ENCODE measurements at places on chromosomes 11 and 22. TPM values are rescaled to one million over a fixed set of nuclear protein-coding genes. Genes with fewer than 3 reads are reported as not detected.

DNA sequence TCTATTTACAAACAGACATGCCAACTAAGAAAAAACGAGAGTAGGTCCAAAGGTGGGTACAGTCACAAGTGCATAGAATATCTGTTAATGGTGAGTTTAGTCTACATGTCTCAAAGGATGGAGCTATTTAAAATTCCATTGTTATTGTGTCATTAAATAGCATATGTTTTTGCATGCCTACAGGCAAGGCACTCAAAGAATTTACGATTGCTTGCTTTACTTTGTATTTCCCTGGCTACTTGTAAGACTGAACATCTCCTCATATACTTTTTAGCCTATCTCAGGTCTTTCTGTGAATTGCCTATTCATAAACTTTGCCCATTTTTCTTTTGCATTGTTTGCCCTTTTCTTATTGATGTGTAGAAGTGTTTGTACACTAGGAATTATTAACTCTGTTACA lies 39.7 kb downstream of the DEUP1 start:
- peaks cover 11% of the 10 kb centered on the region for H3K4me1 ChIP-seq
- H3K27me3 ChIP-seq, result no peaks in the 10 kb centered on the region
- no peaks in the 10 kb centered on the region for H3K36me3 ChIP-seq
- no peak overlapping the region for H3K27ac ChIP-seq

GRCh38 chr11:80586464-80586863 lies 1145.6 kb upstream of the TENM4 start:
- peaks cover 4% of the 10 kb centered on the region for H3K4me1 ChIP-seq
- no peak for DNase-seq
- no peak overlapping the region for H3K27ac ChIP-seq
- no peaks in the 10 kb centered on the region for H3K27me3 ChIP-seq
- H3K36me3 ChIP-seq, result no peaks in the 10 kb centered on the region

DNA sequence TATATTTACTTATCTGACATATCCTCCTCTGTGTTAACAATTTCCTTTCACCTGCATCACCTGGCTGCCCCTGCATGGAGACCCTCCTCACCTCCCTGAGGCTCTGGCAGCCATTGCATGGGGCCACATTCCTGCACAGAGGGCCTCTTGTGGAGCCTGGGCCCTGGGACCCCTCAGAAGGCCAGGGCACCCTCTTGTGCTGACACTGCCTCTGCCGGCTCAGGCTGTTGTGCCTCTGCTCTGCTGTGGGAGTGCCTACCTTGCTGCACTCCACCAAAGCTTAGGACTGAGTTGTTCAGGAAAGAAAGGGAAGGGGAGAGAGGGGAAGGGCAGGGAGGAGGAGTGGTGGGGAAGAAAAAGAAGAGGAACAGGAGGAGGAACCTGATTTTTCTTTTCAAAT lies 194.5 kb downstream of the ADAMTS15 start:
- no peak for DNase-seq
- no peaks in the 10 kb centered on the region for H3K36me3 ChIP-seq
- no peaks in the 10 kb centered on the region for H3K27me3 ChIP-seq

GRCh38 chr11:36030731-36031281 lies 86.9 kb downstream of the LDLRAD3 start:
- H3K27ac ChIP-seq, result 0 out of 2 replicates have a peak overlapping the region, but pooled peaks have one; percentile 23
- H3K36me3 ChIP-seq, result no peaks in the 10 kb centered on the region
- no peak overlapping the region for H3K4me3 ChIP-seq
- peaks cover 16% of the 10 kb centered on the region for H3K4me1 ChIP-seq
- no peak for DNase-seq
- no peaks in the 10 kb centered on the region for H3K27me3 ChIP-seq

GRCh38 chr11:57316017-57316416 lies 8.7 kb downstream of the TNKS1BP1 start:
- no peak for DNase-seq
- no peaks in the 10 kb centered on the region for H3K27me3 ChIP-seq
- no peak overlapping the region for H3K27ac ChIP-seq
- H3K4me1 ChIP-seq, result peaks cover 25% of the 10 kb centered on the region
- H3K36me3 ChIP-seq, result peaks cover 31% of the 10 kb centered on the region
- no peak overlapping the region for H3K4me3 ChIP-seq

GRCh38 chr11:120056301-120057027 lies 81.4 kb downstream of the TRIM29 start:
- H3K36me3 ChIP-seq, result no peaks in the 10 kb centered on the region
- DNase-seq, result no peak
- H3K4me3 ChIP-seq, result no peak overlapping the region
- H3K4me1 ChIP-seq, result peaks cover 47% of the 10 kb centered on the region

- no peaks in the 10 kb centered on the region for H3K4me1 ChIP-seq
- H3K27me3 ChIP-seq, result no peaks in the 10 kb centered on the region
- no peaks in the 10 kb centered on the region for H3K36me3 ChIP-seq
- DNase-seq, result no peak
- H3K4me3 ChIP-seq, result no peak overlapping the region
These were observed 1.8 kb downstream of the VSIG10L2 start for GRCh38 chr11:125947419-125948277.

GRCh38 chr11:130340671-130341319 lies 26.1 kb upstream of the ZBTB44 start:
- no peak overlapping the region for H3K27ac ChIP-seq
- H3K4me1 ChIP-seq, result no peaks in the 10 kb centered on the region
- H3K27me3 ChIP-seq, result no peaks in the 10 kb centered on the region
- H3K36me3 ChIP-seq, result no peaks in the 10 kb centered on the region
- no peak overlapping the region for H3K4me3 ChIP-seq

GRCh38 chr11:133576351-133576750 lies 44.0 kb upstream of the OPCML start:
- H3K4me1 ChIP-seq, result peaks cover 10% of the 10 kb centered on the region
- H3K36me3 ChIP-seq, result no peaks in the 10 kb centered on the region
- DNase-seq, result peak; percentile 89
- H3K27me3 ChIP-seq, result no peaks in the 10 kb centered on the region
- H3K27ac ChIP-seq, result no peak overlapping the region

GRCh38 chr11:42170601-42171000 lies 711.1 kb upstream of the LRRC4C start:
- H3K27ac ChIP-seq, result no peak overlapping the region
- no peaks in the 10 kb centered on the region for H3K36me3 ChIP-seq
- H3K4me1 ChIP-seq, result no peaks in the 10 kb centered on the region
- H3K4me3 ChIP-seq, result no peak overlapping the region

GRCh38 chr22:47995718-47996117 lies 1233.3 kb downstream of the TBC1D22A start:
- no peak overlapping the region for H3K27ac ChIP-seq
- DNase-seq, result no peak
- H3K4me1 ChIP-seq, result no peaks in the 10 kb centered on the region
- no peaks in the 10 kb centered on the region for H3K27me3 ChIP-seq
- no peaks in the 10 kb centered on the region for H3K36me3 ChIP-seq

DNA sequence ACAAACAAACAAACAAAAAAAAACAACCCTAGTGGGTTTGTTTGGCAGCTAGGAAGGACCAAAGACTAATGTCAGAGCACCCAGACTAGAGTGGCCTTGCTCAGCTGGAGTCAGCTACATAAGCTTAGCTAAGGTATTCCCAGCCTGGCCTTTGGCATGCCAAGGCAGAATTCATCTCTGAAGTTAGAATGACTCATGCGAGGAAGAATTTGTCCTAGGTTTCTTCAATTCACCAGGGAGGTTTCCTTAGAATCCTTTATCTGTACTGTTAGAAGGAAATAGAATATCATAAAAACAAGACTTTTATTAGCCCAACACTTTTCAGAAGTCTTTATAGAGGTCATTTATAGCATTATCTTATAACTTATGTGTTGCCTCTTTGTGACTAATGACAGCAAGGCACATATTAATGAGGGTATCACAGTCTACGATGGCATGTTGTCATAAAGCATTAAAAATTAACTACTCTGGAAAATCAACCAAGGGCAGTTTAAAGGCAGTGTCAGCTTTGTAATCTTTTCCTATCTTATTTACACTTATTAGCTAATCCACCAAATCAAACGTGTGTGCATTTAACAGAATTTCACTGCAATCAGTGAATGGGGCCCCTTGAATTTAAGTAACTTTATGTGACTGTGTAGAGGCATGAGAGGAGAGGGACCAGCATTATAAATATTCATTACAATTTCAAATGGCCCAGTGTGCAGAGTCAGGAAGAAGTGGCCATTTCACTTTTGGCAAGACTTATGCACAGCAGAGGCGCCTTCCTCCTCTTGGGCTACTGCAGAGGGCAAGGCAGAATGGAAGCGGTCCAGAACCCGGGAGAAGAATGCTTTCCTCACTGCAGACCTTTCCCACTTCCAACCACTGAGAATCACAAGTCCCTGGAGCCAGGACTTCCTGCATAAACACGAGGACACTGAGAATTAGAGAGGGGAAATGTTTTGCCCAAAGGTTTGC lies 36.3 kb downstream of the SLC5A1 start:
- H3K36me3 ChIP-seq, result no peaks in the 10 kb centered on the region
- H3K27me3 ChIP-seq, result no peaks in the 10 kb centered on the region
- DNase-seq, result peak; percentile 67
- H3K4me3 ChIP-seq, result no peak overlapping the region
- H3K4me1 ChIP-seq, result no peaks in the 10 kb centered on the region

GRCh38 chr22:46139895-46140350 lies 10.4 kb upstream of the PPARA start:
- H3K4me3 ChIP-seq, result no peak overlapping the region
- no peak overlapping the region for H3K27ac ChIP-seq
- DNase-seq, result no peak
- H3K36me3 ChIP-seq, result no peaks in the 10 kb centered on the region
- no peaks in the 10 kb centered on the region for H3K4me1 ChIP-seq

- H3K36me3 ChIP-seq, result no peaks in the 10 kb centered on the region
- no peak overlapping the region for H3K27ac ChIP-seq
- peaks cover 7% of the 10 kb centered on the region for H3K4me1 ChIP-seq
- no peaks in the 10 kb centered on the region for H3K27me3 ChIP-seq
These were observed 37.1 kb downstream of the SHISAL1 start for GRCh38 chr22:44275631-44275995.

GRCh38 chr22:37455896-37456295 lies 28.6 kb upstream of the ELFN2 start:
- no peaks in the 10 kb centered on the region for H3K27me3 ChIP-seq
- H3K4me3 ChIP-seq, result no peak overlapping the region
- no peaks in the 10 kb centered on the region for H3K4me1 ChIP-seq
- no peak for DNase-seq

DNA sequence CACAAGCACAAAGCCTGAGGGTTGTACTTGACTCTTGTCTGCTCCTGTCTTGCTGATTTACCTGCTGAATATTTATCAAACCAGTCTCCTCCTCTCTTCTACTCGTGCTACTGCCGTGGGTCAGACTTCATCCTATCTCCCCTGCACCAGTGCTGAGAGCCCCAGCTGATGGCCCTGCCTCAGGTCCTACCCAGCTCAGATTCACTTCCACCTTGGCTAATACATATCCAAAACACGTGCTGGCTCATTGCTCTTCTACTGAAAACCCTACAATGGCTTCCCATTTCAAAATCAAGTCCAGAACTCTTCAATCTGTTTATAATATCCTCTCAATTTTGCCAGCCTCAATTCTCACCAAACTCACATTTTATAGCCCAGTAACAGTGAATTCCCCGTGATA lies 48.3 kb downstream of the RAB30 start:
- H3K4me3 ChIP-seq, result no peak overlapping the region
- H3K4me1 ChIP-seq, result peaks cover 24% of the 10 kb centered on the region
- DNase-seq, result no peak
- H3K27me3 ChIP-seq, result no peaks in the 10 kb centered on the region

DNA sequence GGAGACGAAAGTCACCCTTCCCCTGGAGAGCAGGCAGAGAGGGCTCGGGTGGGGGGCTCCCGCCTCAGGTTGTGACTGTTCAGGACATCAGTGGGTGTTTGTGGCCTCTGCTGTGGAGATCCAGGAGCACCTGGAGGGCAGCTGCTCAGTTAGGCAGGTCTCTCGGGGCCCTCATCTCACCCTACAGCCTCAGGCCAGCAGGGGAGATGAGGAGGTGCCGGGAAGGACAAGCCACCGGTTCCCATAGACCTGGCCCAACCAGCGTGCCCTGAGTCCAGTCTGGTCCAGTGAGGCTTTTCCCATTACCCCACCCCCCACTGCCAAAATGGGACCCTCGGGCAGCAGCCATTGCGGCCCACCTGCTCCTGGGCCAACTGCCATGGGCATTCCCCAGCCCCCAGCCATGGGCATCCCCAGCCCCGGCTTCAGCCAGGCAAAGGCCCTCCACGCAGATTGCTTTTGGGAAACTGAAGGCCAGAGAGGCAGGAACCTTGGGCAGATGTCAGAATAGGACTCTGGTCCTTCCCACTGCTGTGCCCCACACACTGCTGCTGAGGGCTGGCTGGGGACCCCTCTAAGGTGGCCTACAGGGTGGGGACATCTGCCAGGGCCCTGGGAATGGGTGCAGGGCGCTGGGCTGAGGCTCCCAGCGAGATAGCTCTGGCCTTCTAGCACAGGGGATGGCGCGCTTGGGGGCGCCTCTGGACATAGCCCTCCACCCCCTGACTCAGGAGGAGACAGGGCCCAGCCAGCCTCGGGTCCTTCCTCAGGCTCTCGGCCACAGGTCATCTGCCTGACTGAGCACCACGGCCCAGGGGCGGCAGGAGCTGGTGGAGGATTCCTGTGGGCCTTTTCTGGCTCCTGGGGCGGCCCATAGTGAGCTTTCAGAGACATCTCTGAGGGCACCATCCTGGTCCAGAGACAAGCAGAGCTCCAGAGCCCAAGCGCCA lies 4.8 kb downstream of the PIM3 start:
- no peak overlapping the region for H3K27ac ChIP-seq
- no peak overlapping the region for H3K4me3 ChIP-seq
- DNase-seq, result no peak
- peaks cover 13% of the 10 kb centered on the region for H3K27me3 ChIP-seq
- H3K4me1 ChIP-seq, result no peaks in the 10 kb centered on the region

- peak overlapping the region; percentile 9 for H3K4me3 ChIP-seq
- H3K4me1 ChIP-seq, result peaks cover 23% of the 10 kb centered on the region
- peak; percentile 61 for DNase-seq
- H3K36me3 ChIP-seq, result no peaks in the 10 kb centered on the region
- peak overlapping the region; percentile 15 for H3K27ac ChIP-seq
These were observed 72.0 kb downstream of the RPUSD4 start for GRCh38 chr11:126139111-126140091.

DNA sequence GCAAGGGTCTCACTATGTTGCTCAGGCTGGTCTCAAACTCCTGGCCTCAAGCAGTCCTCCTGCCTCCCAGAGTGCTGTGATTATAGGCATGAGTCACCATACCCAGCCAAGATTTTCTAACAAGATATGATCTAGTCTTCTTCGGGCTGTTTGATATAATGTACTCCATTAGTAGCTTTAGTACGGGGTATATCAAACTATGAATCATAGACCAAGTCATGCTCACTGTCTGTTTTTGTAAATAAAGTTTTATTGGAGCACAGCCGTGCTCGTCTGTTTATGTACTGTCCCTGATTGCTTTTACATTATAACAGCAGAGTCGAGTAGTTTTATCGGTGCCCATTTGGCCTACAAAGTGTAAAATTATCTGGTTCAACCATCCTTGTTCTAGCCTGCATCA lies 43.9 kb upstream of the GRIK4 start:
- H3K4me1 ChIP-seq, result no peaks in the 10 kb centered on the region
- H3K4me3 ChIP-seq, result no peak overlapping the region
- H3K27ac ChIP-seq, result no peak overlapping the region
- no peaks in the 10 kb centered on the region for H3K27me3 ChIP-seq
- DNase-seq, result no peak

GRCh38 chr22:35961480-35962295 lies 66.9 kb downstream of the RBFOX2 start:
- peak overlapping the region; percentile 45 for H3K4me3 ChIP-seq
- H3K27ac ChIP-seq, result peak overlapping the region; percentile 97
- H3K4me1 ChIP-seq, result peaks cover 44% of the 10 kb centered on the region
- no peaks in the 10 kb centered on the region for H3K36me3 ChIP-seq
- no peaks in the 10 kb centered on the region for H3K27me3 ChIP-seq

The BBOX1 gene
- total RNA-seq, result not detected

The C11orf65 gene
- 0.21 TPM for total RNA-seq

The RFPL1 gene
- total RNA-seq, result not detected

The TMX2 gene
- total RNA-seq, result 61.1 TPM

The TBX10 gene
- total RNA-seq, result not detected

The PEX26 gene
- total RNA-seq, result 48.9 TPM

Measured in GM23338 (cell line).